ENCODE measurements at places on chromosomes 6 and 20.

DNA sequence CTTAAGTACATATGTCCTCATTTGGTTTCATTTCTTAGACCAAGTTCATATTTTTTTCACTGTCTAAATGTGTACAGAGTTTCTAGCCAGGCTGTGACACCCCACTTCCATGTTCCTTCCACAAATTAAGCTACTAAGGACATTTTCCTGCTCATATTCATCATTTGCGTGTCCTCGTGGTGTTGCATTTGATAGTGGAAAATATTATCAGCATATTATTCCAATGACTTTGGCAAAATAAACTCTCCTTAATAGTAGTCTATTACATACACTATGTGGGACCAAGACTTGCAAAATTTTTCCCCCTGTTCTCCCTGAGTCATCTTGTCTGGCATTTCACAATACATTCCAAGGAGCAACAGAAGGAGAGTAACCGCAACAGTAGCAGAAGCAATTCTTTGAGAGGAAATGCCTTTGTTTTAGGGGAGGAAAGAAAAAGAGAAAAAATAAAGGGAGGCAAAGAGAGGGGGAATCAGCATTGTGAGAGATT lies 599.2 kb downstream of the COL12A1 start:
- no peak for DNase-seq

DNA sequence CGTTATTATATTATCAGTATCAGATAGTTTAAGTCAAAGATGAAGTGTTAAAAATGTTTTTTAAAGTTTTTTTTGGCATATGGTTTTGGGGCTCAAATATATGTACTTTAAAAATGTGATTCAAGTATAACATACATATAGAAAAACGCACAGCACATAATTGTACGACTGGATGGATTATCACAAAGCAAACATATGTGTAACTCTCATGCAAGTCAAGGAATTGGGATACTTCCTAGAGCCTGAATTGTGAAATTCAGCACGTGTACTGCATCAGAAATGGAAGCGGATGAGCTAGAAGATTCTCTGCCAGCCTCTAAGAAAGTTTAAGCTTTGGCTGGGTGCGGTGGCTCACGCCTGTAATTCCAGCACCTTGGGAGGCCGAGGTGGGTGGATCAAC lies 340.9 kb downstream of the PRL start:
- DNase-seq: no peak

- no peak for DNase-seq
Observed at GRCh38 chr6:48213076-48213788, 102.2 kb upstream of the PTCHD4 start.

- DNase-seq: no peak
Observed at GRCh38 chr20:57317789-57318371, 11.7 kb upstream of the SPO11 start.

- no peak for DNase-seq
Observed at GRCh38 chr6:157227202-157228166, 95.8 kb downstream of the TMEM242 start.

GRCh38 chr6:105882121-105882803 lies 203.9 kb upstream of the PRDM1 start:
- no peak for DNase-seq

- no peak for DNase-seq
Observed at GRCh38 chr6:90338409-90338808, 41.8 kb upstream of the BACH2 start.

GRCh38 chr20:49388744-49389143 lies 93.7 kb downstream of the KCNB1 start:
- DNase-seq: no peak

DNA sequence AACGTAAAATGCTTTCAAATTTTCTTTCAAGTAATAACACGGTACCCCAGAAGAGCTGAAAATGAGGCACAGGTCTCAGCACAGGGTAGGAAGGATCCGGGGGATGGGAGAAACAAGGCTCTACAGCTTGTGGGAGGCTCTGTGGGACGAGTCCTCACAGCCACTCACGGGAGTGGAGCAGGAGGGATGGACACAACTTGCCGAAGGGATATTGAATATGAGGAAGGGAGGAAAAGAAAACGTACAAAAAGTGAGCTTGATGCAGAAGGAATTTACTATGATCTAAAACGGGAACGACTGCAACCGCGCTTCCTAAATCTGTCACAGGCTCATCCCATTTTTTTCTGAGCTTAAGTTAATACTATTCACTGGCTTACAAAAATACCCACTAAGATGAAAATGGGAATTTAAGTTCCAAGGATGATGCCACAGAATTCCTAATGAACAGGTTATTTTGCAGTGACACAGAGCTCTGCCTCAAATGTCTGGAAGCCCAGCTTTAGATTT lies 72.9 kb downstream of the FYN start:
- no peak for DNase-seq

DNA sequence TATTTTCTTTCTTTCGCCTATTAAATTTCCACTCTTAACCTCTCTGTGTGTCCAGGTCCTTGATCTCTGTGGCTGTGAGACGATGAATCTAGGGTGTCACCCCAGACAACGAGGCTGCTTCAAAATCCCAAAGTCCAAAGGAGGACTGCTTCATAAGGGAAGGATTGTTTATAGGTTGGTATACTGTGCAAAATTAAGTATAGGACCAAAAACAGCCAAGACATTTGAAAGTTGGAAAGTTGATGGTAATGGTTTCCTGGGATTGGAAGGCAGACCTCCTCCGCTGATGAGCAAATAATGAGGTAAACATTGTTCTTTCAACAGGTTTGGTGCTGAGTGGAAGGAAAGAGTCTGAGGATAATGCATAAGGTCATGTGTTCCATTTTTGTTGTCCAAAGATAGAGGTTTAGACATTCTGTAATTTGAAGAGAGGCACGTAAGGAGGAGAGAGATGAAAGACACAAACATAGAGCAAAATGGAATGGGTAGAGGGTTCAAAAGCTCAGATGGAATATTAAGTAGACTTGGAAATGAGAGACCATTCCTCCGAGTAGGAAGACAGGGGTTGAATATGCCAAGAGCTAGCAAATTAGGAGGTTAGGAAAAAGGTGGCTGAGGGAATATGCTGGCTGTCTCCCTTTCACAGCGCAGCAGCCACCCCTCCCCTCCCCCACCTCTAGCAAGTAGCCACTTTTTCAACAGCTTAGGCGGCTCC lies 24.8 kb downstream of the ZNF311 start:
- no peak for DNase-seq

DNA sequence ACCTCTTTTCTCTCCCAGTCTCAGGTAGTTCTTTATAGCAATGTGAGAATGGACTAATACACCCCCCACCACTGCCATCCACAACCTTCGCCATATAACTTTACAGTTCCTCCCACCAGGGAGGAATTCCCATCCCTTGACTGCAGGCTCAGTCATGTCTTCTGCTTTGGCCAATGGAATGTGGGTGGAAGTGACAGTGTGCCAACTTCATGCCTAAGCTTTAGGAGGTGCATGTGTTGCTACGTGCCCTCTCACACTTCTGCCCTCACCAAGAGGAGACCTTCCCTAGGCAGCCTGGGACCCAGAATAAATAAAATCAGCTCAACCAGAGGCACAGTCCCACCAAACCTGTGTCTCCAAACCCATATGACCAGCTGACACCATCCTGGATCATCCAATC lies 33.0 kb upstream of the LRRN4 start:
- no peak for DNase-seq

DNA sequence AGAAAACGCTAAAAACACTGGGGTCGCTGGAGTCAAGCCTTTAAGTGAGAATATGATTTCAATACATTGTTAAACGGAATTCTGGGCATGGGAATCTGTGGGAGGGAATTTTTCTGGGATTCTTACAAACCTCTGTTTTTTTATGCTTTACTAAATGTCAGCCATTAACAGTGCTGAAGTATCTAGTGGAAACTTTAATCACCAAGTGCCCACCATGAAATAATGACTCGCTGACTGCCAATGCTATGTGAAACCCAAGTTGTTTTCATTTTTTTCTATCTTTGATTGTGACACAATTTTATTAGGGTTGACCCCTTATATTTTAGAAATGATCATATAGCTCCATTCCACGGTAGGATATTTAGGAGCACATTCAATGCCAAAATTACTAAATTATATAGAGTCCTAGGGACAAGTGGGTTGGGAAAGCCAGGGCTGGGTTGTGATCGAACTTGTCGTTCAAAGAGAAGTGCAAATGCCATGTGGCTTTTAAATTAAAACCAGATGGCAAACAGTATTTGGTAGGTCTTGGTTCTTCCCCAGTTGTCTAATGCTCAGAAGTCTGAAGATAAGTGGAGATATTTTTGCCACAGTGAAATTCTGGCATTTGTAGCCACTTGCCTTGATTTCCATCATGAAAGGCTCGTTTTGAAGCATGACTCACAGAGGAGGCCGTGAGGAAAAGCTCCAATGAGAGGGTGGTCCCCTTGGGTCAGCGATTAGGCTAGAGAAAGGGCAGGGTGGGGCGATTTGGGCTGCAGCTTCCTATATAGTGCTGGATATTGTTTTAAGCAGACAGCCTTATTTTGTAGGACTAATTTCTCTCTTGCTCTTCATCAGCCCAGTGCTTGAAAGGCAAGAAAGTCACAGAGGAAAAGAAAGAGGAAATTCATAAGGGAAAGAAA lies 254.4 kb upstream of the JAG1 start:
- no peak for DNase-seq

GRCh38 chr6:40689185-40689584 lies 102.0 kb upstream of the LRFN2 start:
- no peak for DNase-seq

GRCh38 chr20:34345402-34345736 lies 17.7 kb upstream of the ITCH start:
- no peak for DNase-seq

DNA sequence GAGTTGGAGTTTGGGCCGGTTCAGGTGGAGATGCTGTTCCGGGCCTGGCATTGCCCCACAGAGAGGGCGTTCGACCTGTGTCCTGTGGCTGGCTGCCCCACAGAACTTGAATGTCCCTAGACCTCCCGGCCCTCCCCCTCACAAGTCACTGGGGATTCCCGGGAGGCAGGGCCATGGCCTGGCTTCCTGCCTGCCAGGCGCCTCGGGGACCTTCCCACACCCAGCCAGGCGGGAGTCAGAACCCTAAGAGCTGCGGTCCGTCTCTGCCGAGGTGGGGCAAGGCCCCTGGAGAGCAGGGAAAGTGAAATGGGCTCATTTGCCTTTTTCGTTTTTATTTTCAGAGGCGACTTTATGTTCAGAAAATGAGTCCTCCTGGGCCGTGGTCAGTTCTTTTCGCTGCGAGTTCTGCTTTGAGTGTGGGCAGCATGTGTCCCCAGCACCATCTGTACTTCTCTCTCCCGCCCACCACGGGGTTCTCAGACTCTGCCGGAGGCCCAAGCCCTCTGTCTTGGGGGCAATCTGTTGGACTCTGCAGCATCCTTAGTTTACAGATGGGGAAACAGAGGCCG lies 8.5 kb downstream of the RBM38 start:
- DNase-seq: no peak

- no peak for DNase-seq
Observed at GRCh38 chr6:140285471-140285870, 911.0 kb upstream of the CITED2 start.

DNA sequence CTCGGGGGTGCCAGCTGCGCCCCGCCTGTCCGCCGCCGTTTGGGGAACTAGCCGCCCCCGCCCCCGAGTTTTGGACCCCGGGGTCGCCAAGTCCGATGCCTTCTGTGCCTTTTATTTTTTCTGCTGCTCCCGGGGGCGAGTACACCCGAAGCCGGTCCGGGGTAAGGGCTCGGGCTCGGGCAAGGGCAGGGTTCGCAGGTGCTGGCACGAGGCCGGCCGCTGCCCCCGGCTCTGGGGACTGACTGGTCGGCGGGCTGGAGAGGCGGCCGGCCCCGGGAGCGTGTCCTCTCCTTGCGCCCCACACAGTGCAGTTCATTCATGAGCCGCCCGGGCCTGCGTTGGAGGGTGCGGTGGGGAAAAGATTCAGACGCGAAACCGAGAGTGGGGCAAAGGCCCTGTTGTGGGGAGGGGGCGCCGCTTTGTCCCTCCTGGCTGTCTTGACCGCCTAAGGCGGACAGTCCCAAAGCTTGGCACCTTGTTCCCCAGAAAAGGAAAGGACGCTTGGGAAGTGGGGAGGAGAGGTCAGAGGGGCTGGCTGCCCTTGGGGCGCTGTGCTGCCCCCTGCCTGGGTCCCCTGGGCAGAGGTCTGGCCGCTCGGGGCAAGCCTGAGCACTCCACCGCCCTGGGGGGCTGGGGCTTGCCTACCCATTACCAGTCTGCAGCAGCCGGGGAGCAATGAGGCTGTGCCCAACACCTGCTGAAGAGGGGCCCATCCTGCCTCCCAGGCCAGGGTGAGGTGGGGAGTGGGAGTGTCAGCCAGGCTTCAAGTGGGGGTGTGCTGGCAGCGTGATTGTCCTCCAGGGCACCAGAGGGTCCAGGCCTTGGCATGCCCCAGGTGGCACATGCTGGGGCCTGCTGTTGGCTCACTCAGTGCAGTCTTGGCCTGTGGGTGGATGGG lies 915 bp downstream of the TMEM63B start:
- DNase-seq: no peak

- DNase-seq: no peak
Observed at GRCh38 chr20:42118409-42119125, 500.4 kb upstream of the CHD6 start.

DNA sequence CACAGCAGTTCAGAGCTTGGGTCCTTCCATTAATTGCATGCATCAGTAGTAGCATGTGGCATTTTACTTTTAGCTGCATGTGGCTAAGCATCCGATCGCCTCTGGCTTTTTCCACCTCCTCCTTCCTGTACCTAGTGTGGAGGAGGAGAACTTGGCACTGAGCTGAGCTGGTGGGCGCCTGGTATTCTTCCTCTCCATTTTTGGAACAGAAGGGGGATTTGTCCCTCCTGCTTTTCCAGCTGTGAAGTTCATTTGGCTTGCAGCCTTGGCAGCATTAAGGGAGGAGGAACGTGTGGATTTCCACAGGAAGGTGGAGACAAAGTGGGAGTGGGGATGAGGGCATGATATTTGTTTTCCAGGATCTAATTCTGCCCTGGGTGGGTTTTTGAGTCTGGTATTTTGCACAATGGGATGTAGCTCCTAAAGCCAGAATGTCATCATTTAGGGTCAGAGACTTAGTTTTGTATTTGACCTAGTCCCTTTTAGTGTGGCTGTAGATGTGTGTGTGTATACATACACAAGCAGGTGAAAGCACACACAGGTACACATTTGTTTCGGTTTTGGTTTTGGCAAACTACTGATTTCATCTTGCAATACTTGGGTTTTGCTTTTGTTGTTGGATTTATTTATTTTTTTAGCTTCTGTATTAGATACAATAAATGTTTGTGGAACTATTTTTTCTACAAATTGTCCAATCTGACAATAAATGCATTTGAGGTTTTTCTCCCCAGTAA lies 90.0 kb downstream of the SASH1 start:
- DNase-seq: peak; percentile 37

- no peak for DNase-seq
Observed at GRCh38 chr6:56370127-56370540, 122.8 kb upstream of the COL21A1 start.

All from pons (tissue), 1 donor.